Stimulated activated CD4-positive, alpha-beta T cell treated with anti-CD3 and anti-CD28 coated beads, TNF-alpha, amount 100 ng/mL, for 1 hour (primary cell): ENCODE measurements at places on chromosomes 3 and 15.

GRCh38 chr3:111476701-111477100 lies 65.3 kb upstream of the CD96 start:
- no peak for DNase-seq

DNA sequence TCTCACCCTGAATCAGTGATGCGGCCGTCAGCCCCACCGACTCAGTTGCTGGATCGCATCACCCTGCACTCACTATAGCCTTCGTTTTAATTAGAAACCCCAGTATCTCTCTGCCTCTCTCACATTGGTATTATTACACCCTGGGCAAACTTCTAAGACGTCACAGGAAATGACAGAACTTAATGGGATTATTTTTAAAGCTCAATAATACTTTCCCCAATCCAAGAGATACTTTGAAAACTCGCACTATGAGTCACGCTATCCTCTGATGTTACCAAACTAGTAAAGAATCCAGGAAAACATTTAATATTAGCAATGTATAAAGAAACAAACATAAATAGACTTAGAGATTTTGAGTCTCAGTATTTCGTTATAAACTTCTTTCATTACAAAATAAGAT lies 36.6 kb downstream of the RUBCN start:
- DNase-seq = no peak

- no peak for DNase-seq
These were observed 60.8 kb downstream of the PFN2 start for GRCh38 chr3:149909923-149910322.

DNA sequence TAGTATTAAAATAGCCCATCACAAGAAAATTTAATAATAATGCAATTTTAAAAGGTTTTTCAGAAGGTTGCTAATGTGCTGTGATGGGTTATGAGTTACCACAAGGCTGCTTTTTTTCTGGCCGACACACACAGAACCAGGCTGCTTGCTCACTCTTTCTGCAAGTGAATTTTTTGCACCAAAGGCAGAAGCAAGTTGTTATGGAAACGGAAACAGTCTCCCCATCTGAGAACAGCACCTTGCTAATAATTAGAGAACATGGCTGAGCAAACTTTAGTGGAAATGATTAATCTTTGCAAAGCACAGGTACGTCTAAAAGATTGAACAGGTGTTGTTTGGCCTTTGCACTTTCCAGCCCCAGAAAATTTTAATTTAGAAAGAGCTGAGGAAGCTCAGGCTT lies 51.0 kb downstream of the CACNA2D3 start:
- DNase-seq = no peak
